Endothelial cell of umbilical vein (primary cell): ENCODE measurements at places on chromosomes 16 and 17. TPM values are rescaled to one million over a fixed set of nuclear protein-coding genes. Genes with fewer than 3 reads are reported as not detected.

Gene MVP
- 116 and 118 TPM in 2 replicates for total RNA-seq

Gene P2RX1
- not detected in 2 replicates for total RNA-seq

Gene INCA1
- 0.71 and 1.0 TPM in 2 replicates for total RNA-seq

Gene CYBC1
- 60.6 and 71.8 TPM in 2 replicates for total RNA-seq

Gene SMIM36
- not detected in 2 replicates for total RNA-seq

Gene C16orf78
- total RNA-seq: not detected in 2 replicates

Gene KLHL10
- total RNA-seq: not detected in 2 replicates
